ENCODE measurements at places on chromosomes 7 and 10.

- no peak for DNase-seq
Observed at GRCh38 chr10:34726862-34727261, 88.2 kb downstream of the PARD3 start.

GRCh38 chr7:152643979-152644559, 31.9 kb downstream of the XRCC2 start:
- DNase-seq: no peak

- peak; percentile 81 for DNase-seq
Observed at GRCh38 chr7:107958764-107959526, 44.0 kb downstream of the LAMB1 start.

DNA sequence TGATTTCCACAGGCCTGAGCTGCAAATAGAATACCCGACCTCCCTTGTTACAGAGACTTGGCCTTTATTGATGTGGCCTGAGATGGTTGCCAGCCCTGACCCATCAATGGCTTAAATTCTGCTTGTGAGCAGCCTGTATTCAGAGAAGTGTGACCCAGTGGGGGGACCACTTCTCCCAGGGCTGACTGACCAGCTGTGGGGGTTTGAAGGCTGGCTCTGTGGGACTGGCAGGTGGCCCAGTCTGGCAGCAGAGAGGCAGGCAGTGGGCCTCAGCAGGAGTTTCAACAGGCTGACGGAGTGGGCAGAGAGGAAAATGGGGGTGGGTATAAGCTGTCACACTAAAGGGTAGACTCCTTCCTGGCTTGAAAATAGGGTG, 12.2 kb upstream of the PPIF start:
- DNase-seq: no peak

DNA sequence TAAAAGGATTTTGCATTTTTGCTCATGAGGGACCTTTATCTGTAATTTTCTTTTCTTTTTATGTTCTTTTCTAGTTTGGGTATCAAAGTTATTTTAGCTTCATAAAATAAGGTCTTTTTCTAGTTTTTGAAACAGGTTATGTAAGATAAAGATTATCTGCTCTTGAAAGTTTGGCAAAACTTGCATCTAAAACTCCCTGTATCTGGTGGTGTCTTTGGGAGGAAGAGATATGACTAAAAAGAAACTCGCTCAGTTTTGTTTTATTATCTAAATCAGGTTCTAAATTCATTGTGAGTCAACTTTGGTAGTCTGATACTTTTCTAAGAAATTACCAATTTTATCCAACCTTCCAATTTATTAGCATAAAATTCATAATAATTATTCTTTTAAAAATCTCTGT, 55.1 kb downstream of the VCL start:
- DNase-seq: no peak

GRCh38 chr10:104546756-104547155, 94.3 kb upstream of the SORCS3 start:
- no peak for DNase-seq

GRCh38 chr7:27863880-27864279, 123.9 kb downstream of the TAX1BP1 start:
- DNase-seq: no peak

DNA sequence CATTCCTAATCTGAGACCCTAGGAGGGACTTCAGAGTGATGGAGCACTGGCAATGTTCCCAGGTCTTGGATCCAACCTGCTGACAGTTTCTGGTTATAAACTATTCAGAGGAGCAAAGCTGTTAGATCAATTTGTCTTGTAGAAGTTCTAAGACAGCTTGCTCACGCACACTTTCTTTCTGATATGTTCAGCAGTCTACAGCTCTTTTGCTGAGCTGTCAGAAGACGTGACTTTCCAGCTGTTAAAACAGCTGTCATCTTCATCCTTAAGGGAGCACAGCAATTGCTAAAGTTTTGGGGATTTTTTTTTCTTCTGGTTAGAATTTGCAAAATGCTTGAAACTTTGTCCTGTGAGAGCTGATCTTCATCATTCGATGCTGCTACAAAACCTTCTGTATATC, 823.1 kb downstream of the SORCS1 start:
- no peak for DNase-seq

- no peak for DNase-seq
Observed at GRCh38 chr10:89454561-89455347, 40.4 kb downstream of the IFIT5 start.

- DNase-seq: no peak
Observed at GRCh38 chr7:71638108-71638507, 506.2 kb downstream of the GALNT17 start.

DNA sequence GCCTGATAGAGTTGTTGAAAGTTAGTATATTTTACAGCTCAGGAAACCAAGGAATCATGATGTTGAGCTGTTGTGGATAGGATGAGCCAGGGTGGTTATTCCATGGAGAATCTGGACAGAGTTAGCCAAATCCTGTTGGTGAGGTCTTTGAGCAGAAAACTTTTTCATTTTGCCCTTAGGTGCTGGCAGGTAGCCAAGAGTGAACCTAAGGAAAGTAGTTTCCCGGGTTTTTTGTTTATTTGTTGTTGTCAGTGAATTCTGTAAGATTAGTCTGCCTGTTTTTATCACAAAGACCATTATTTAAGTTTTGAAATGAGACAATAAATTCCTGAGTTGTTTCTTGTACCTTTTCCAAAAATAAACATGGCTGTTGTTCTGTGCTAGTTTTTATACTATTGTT, 61.0 kb downstream of the GALNT11 start:
- DNase-seq: no peak

- DNase-seq: no peak
Observed at GRCh38 chr10:74968667-74969061, 142.3 kb downstream of the KAT6B start.
